NCI-H187 treated with DMSO at 0.1 percent for 48 hours (cell line): ENCODE measurements at places on chromosomes 16 and 17.

GRCh38 chr17:82776454-82776853 lies 24.6 kb downstream of the TBCD start:
- no peak for DNase-seq

DNA sequence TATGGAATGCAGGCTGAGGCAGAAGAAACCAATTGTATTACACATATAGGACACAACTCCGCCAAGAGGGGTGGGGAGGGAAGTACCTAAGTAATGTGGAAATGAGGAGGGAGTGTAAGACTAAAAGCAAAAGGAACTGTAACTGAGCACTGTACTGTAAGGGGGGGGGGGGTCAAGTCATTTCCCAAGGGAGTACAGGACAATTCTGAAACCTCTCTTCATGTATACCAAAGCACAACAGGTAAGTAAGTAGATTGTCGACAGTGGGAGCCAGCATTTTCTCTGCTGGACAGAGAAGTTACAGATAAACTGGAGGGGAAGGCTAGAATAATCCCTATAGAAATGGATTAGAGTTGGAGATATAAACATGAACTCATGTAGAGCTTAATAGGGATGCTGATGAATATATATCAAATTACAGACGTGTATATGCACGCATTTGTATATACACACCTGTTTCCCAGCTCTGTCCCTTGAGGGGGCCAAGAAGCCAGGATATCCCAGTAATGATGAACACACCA lies 6.4 kb downstream of the USP22 start:
- DNase-seq = no peak

DNA sequence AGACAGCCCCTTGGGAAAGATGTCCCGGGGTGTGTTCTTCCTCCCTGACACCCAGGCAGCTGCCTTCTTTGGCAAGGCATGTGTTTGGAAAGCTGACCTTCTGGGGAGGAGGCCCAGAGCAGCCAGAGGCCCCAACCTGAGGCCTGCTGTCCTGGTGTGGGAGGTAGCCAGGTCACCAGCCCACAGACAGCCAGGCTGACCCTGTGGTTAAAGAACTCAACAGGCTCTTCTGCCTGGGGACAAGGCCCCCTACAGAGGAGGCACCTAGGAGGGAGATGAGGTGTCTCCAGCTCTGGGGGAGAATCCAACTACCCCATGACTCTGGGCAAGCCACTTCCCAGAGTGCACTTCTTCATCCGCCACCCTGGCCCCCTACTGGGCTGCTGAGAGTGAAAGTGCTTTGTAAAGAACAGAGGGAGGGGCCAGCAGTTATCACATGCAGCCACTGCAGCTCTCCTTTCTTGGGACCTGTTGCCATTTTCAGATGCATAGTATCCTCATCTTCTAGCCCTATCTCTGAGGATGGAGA lies 13.1 kb upstream of the SREBF1 start:
- DNase-seq = no peak

GRCh38 chr16:87601401-87601981 lies 817 bp upstream of the JPH3 start:
- DNase-seq = no peak

- no peak for DNase-seq
Observed at GRCh38 chr16:8295513-8296237, 294.6 kb downstream of the TMEM114 start.
